ENCODE measurements at places on chromosomes 11 and 22.

DNA sequence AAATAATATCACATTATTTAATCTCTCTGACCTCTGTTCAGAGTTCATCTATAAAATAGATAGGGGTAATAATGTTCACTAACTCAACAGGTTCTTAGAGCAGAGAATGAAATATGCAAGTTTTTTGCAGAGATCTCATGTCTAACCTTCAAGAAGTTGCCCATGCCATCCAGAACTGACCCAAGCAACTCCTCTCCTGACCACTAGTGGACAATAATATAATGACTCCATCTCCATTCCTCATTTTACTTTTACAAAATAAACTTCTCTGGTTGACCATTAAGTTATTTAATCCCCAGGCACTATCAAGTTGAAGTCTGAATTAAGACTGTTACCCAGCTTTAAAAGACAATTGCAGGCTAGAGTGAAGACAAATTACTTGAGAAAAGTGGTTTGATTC, 382.6 kb downstream of the KCNA4 start:
- H3K36me3 ChIP-seq = no peaks in the 10 kb centered on the region
- DNase-seq = no peak
- no peaks in the 10 kb centered on the region for H3K27me3 ChIP-seq
- no peak overlapping the region for H3K27ac ChIP-seq
- no peaks in the 10 kb centered on the region for H3K4me1 ChIP-seq

DNA sequence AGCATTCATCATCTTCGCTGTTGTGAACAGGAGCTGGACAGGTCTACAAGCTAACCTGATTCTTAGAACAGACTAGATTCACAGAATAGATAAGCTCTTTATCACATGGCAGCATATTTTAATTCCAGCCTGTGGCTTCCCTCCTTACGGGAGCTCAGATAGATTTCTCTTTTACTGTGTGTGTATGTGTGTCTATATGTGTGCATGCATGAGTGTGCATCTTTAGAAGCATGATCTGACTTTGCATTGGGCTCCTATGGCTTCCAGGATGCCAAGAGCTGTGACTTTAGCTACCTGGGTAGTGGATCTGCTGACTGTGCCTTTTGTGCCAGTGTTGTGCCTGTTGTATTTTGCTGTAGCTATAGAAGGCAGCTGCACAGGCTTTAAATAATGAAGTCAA, 44.3 kb downstream of the ZNRF3 start:
- no peaks in the 10 kb centered on the region for H3K4me1 ChIP-seq
- H3K36me3 ChIP-seq = no peaks in the 10 kb centered on the region
- DNase-seq = no peak

GRCh38 chr11:26947379-26947844, 46.5 kb upstream of the FIBIN start:
- no peaks in the 10 kb centered on the region for H3K27me3 ChIP-seq
- DNase-seq = no peak
- no peak overlapping the region for H3K27ac ChIP-seq

DNA sequence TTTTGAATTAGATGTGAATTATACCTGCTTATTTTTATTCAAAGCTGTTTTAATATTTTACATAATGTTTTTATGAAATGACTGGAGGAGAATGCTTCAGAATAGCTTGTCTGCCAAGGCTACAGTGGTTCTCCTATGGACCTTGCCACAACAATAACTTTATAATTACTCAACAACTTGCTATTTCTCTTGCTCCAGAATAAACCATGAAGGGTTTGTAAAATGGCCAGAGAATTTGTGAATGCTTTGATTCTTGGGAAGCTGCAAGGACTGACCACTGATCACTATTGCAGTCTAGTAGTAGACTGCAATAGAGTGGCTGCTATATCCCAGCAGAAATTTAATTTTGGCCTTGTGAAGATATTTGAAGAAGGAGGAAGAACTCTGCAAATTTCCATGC, 199.7 kb downstream of the FAT3 start:
- no peaks in the 10 kb centered on the region for H3K4me1 ChIP-seq
- DNase-seq = no peak
- no peaks in the 10 kb centered on the region for H3K36me3 ChIP-seq

DNA sequence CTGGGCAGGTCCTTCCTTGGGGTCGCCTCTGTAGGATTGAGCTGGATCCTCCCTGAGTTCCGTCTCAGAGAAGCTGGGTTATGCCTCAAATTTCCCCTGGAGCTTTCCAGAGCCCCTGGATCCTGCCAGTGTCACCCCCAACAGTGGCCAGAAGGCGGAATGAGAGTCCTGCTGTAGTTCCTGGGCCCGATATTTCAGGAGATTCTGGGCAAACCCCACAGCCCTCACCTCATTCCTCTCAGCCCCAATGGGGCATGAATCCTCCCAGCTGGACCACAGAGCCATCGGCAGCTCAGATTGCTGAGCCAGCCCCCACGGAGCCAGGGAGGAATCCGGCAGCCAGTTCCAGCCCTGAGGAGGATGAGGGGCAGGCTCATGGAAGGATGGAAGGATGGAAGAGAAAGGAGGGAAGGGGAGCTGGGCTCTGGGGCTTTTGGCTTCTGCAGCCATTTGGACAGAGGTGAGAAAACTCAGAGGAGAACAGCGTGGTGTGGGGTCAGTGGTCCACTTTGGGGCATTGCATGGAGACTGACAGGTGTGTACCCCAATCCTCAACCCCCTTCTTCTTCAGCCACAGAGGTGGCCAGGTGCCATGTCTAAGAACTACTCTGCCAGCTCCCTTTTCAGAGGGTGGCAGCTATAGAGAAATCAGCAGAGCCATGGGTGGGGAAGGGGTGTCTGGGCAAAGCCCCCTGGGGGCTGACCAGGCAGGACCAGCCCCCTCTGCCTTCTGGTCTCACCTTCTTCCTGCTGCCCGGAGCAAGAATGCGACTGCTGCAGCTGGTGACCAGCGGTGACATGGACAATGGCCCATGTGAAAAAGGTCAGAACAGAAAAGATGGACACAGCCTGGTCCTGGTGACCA, 867.6 kb downstream of the TBC1D22A start:
- no peaks in the 10 kb centered on the region for H3K36me3 ChIP-seq
- no peak overlapping the region for H3K4me3 ChIP-seq
- H3K4me1 ChIP-seq = no peaks in the 10 kb centered on the region
- no peaks in the 10 kb centered on the region for H3K27me3 ChIP-seq

DNA sequence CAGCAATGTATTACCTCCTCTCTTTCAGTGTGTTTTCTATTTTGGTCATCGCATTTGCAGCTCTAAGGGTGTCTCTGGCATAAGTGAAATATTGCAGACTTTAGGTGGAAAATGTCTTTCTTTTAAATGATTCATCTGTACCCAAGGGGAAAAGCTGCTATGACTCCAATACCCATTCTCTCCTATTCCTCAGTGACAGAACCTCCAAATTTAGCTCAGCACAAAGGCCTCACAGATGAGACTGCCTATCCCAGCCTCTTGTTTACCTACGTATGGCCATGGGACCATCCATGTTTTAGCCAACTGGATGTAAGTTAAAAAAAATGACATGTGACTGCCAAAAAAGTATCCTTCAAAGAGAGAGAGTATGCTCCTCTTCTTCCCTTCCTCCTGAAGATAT, 7.9 kb downstream of the MTMR2 start:
- DNase-seq = no peak
- no peak overlapping the region for H3K4me3 ChIP-seq
- H3K4me1 ChIP-seq = peaks cover 3% of the 10 kb centered on the region
- H3K27me3 ChIP-seq = no peaks in the 10 kb centered on the region
- H3K36me3 ChIP-seq = no peaks in the 10 kb centered on the region

GRCh38 chr11:88315981-88316441, 21.5 kb downstream of the CTSC start:
- no peak overlapping the region for H3K4me3 ChIP-seq
- H3K27ac ChIP-seq = no peak overlapping the region
- H3K27me3 ChIP-seq = no peaks in the 10 kb centered on the region
- no peaks in the 10 kb centered on the region for H3K4me1 ChIP-seq
- H3K36me3 ChIP-seq = peaks cover 43% of the 10 kb centered on the region

- no peaks in the 10 kb centered on the region for H3K27me3 ChIP-seq
- no peak overlapping the region for H3K27ac ChIP-seq
- DNase-seq = no peak
- H3K4me3 ChIP-seq = no peak overlapping the region
- H3K4me1 ChIP-seq = no peaks in the 10 kb centered on the region
Observed at GRCh38 chr11:70367071-70367470, 31.3 kb upstream of the CTTN start.

- no peak overlapping the region for H3K27ac ChIP-seq
- H3K27me3 ChIP-seq = no peaks in the 10 kb centered on the region
- no peaks in the 10 kb centered on the region for H3K36me3 ChIP-seq
- no peak overlapping the region for H3K4me3 ChIP-seq
Observed at GRCh38 chr11:70133771-70134335, 55.7 kb downstream of the ANO1 start.

- H3K27ac ChIP-seq = 0 out of 2 replicates have a peak overlapping the region, but pooled peaks have one; percentile 31
- no peaks in the 10 kb centered on the region for H3K27me3 ChIP-seq
- H3K4me3 ChIP-seq = peak overlapping the region; percentile 23
- H3K4me1 ChIP-seq = peaks cover 29% of the 10 kb centered on the region
Observed at GRCh38 chr22:24156141-24156912, 25.0 kb upstream of the SUSD2 start.

GRCh38 chr11:57458060-57458409, 2.3 kb upstream of the RTN4RL2 start:
- H3K4me3 ChIP-seq = no peak overlapping the region
- peaks cover 39% of the 10 kb centered on the region for H3K4me1 ChIP-seq
- no peaks in the 10 kb centered on the region for H3K36me3 ChIP-seq
- no peak for DNase-seq
- peaks cover 38% of the 10 kb centered on the region for H3K27me3 ChIP-seq

DNA sequence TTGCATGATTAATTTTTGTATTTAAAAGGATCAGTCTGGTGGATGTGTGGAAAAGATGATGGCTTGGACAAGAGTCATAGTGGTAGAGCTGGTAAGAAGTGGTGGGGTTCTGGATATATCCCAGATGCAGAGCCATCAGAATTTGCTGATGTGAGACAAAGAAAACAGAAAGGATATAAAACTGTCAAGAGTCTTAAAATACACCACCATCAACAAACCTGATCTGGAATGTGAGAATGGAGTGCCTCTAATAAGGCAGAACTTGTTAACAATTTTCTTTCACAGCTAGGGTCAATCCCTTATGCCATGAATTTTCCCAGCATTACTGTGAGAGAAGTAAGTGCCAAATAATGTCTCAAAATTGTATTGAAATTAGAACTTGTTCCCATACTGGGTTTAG, 215.4 kb downstream of the METTL15 start:
- no peaks in the 10 kb centered on the region for H3K36me3 ChIP-seq
- DNase-seq = no peak
- H3K4me3 ChIP-seq = no peak overlapping the region
- H3K27me3 ChIP-seq = no peaks in the 10 kb centered on the region
- H3K4me1 ChIP-seq = no peaks in the 10 kb centered on the region

- no peak overlapping the region for H3K4me3 ChIP-seq
- no peaks in the 10 kb centered on the region for H3K36me3 ChIP-seq
- no peak overlapping the region for H3K27ac ChIP-seq
Observed at GRCh38 chr11:12200279-12200990, 90.0 kb downstream of the MICAL2 start.

GRCh38 chr22:46114518-46115387, 35.6 kb upstream of the PPARA start:
- no peaks in the 10 kb centered on the region for H3K27me3 ChIP-seq
- peaks cover 34% of the 10 kb centered on the region for H3K36me3 ChIP-seq
- DNase-seq = peak; percentile 47
- no peaks in the 10 kb centered on the region for H3K4me1 ChIP-seq

DNA sequence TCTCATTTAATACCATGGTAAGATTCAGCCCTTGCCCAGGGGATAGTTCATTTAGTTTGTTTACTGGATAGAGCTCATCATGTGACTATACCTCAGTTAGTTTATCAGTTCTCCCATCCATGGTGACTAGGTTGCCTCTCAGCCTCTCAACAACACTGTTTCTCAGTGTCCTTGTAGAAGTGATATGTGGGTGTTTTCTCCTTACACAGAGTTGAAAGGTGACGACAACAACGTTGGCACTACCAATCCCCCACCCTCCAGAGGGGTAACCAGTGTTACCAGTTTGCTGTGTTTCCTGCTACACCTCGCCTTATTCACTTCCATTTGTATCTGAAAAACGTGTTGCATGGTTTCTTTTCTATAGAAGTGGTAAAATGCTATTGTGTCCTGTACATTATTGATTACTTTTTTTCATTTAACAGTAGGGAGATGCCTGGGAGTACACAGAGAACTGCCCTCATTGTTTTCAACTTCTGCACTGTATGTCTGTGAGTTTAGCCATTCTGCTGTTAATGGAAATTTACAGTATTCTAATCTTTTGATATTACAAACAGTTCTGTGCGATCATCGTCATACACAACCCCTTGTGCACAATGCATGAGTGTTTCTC, 11.6 kb downstream of the NEAT1 start:
- DNase-seq = no peak
- peaks cover 19% of the 10 kb centered on the region for H3K4me1 ChIP-seq
- no peak overlapping the region for H3K27ac ChIP-seq
- peaks cover 16% of the 10 kb centered on the region for H3K36me3 ChIP-seq
- no peaks in the 10 kb centered on the region for H3K27me3 ChIP-seq

DNA sequence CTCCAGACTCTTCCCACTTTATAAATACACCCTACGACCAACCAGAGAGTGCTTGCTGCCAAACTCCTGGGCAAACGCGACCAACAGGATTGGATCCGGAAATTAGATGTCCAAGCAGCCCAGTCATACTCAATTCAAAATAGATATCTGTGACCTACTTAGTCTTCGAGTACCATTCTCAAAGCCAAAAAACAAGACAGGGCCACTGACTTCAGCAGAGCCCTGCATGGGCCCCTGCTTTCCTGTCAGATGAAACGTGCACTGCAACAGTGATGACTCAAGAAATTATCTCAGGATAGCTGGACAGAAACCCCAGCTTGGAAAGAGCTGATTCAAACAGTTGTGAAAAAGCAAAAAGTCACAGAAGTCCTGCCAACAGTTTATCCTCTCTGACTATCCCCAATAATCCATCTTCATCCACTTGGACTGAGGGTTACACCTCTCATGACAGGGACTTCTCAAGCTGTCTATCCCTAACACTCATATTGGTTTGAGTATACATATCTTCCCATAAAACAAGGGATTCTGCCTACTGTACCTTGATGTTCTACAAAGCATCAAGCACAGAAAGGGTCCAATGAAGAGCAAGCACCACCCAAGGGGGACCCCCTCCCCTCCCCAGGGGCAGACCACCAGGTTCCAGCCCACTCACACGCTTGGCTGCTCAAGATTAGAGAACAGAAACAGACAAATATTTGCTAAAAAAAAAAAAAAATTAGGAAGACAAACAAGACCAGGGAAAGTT, 17.4 kb downstream of the SMCO4 start:
- no peaks in the 10 kb centered on the region for H3K27me3 ChIP-seq
- no peaks in the 10 kb centered on the region for H3K36me3 ChIP-seq
- no peak overlapping the region for H3K27ac ChIP-seq
- H3K4me1 ChIP-seq = peaks cover 60% of the 10 kb centered on the region
- no peak overlapping the region for H3K4me3 ChIP-seq

DNA sequence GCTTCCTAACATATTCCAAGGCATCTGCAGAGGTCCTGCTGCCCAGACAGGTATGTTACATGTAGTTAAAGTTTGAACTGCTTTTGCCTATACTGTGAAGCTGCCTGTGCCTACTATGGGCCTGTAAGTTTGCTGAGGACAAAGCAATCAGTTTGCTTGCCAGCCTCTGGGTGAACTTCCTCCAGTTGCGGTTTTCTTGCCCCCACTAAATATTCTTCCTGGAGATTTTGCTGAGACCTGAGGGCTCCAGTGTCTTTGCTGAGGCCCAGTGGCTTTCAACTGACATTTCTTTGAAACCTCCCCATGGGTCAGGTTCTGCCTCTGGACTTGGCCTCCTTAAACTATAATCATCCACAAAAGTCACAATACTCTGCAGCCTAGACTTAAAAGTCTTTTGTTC, 29.6 kb upstream of the MMP20 start:
- peaks cover 3% of the 10 kb centered on the region for H3K27me3 ChIP-seq
- no peak for DNase-seq
- H3K4me3 ChIP-seq = no peak overlapping the region
- no peaks in the 10 kb centered on the region for H3K36me3 ChIP-seq
